Cerebellum (tissue), 4 donors: ENCODE measurements at places on chromosomes 4 and X.

DNA sequence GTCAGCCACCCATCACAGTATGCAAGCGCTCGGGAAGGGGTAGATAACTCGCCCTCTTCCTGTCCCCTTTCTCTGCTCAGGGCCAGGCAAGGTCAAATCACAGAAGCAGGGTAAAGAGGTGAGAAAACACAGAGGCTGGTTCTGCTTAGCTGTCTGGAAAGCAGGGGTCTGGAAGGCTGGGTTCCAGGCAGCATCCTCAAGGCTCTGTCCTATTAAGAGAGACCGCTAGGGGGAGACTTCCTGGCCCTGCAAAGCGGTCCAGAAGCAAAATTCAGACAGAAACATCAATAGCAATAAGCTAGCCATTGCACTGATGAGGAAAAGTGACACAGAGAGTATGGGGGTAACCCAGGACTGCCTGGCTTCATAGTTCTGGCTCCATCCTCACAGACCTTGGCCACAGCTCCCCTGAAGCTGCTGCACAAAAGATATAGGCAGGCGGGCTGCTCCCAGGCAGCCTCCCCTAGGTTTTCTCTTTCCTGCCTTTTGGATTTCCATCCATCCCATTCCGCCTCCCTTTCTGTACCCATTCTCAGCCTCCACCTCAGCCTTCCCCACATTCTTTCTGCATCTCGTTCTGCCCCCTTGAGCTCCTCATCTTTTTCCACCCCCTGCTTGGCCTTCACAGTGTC, 308.5 kb downstream of the EVC2 start:
- DNase-seq: peak; percentile 9

DNA sequence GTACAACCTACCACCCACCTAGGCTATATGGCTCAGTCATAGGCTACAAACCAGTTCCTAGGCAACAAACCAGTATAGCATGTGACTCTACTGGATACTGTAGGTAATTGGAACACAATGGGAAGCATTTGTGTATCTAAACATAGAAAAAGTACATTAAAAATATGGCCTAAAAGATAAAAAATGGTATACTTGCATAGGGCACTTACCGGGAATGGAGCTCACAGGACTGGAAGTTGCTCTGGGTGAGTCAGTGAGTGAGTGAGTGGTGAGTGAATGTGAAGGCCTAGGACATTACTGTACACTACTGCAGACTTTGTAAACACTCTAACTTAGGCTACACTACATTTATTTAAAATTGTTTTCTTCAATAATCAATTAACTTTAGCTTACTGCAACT, 139.2 kb upstream of the RBPJ start:
- no peak for DNase-seq

- no peak for DNase-seq
Observed at GRCh38 chrX:103431316-103431715, 55.0 kb downstream of the BEX3 start.

- no peak for DNase-seq
Observed at GRCh38 chrX:116282751-116283150, 112.2 kb downstream of the AGTR2 start.

GRCh38 chr4:78627046-78627965, 75.7 kb downstream of the ANXA3 start:
- no peak for DNase-seq

DNA sequence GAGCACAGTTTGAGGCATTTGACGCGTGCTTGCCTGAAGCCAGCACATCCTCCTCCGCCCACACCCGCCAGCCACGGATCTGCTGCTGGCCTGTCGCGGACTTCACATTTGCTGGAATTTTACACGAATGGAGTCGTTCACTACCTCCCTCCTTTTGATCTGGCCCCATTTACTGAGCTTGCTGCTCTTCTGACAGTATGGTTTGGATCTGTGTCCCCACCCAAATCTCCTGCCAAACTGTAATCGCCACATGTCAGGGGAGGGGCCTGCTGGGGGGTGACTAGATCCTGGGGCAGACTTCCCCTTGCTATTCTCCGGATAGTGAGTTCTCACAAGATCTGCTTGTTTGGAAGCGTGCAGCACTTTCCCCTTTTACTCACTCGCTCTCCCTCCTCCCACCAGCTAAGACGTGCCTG, 19.9 kb upstream of the CPLX1 start:
- DNase-seq: no peak

DNA sequence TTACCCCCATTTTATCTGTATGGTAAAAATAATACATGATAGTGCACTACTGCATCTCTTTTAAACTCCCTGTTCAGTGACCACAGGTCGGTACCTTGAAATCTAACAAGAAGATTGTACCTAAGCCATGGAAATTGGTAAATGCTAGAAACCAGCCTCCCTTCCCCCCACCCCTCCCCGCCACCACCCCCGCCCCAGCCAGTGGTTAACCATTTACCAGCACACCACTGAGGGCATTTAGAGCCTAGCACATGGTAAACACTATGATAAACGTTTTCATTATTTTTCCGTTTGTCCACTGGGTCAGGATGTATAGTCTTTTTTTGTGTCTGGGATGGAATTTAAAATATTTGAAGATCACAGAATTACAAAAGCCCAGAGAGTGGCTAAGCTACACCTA, 703 bp upstream of the FTSJ1 start:
- DNase-seq: no peak

- DNase-seq: no peak
Observed at GRCh38 chrX:71629467-71629866, 11.2 kb upstream of the CXCR3 start.

- DNase-seq: no peak
Observed at GRCh38 chrX:37509349-37509748, 62.1 kb upstream of the LANCL3 start.

DNA sequence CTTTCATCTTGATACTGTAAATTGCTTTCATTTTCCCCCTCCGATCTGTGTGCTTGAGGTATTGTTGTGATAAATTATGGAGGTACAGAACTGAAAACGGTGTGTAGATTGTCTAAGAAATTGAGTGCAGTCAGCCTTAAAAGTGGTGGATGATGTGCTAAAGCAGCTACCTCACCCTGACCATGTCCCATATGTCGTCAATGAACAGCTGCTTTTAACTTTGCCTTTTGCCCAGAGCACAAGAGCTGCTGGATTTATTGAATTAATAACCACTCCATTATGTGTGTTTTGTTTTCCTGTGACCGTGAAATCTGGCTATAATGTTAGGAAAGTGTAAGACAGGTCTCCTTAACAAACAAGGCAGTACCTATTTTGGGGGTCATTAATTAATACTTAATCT, 581.9 kb upstream of the PITX2 start:
- DNase-seq: no peak

- no peak for DNase-seq
Observed at GRCh38 chr4:53040459-53040815, 178.3 kb downstream of the RASL11B start.

- DNase-seq: no peak
Observed at GRCh38 chrX:130874751-130875150, 28.3 kb downstream of the ENOX2 start.

- DNase-seq: no peak
Observed at GRCh38 chr4:5036239-5036638, 15.0 kb upstream of the STK32B start.

DNA sequence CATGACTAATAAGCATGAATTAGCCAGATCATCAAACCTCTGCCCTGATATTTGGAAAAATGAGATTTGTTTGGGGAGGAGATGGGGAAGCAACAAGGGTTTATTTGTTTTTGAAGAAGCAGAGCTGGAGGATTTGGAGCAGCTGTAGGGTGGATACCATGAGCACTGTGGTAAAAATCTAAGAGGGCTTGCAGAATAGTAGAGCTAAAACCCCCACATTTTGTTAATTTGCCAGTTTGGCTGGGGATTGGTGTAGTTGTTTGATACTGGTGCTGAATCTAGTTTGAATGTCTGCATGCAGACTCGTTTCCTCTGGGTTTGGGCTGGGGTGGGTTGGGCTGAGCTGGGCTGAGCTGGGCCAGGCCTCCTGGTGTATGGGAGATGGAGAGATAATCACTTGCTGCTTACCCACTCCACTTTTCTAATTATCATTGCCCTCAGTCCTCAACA, 43.7 kb downstream of the SMAD1 start:
- DNase-seq: no peak

DNA sequence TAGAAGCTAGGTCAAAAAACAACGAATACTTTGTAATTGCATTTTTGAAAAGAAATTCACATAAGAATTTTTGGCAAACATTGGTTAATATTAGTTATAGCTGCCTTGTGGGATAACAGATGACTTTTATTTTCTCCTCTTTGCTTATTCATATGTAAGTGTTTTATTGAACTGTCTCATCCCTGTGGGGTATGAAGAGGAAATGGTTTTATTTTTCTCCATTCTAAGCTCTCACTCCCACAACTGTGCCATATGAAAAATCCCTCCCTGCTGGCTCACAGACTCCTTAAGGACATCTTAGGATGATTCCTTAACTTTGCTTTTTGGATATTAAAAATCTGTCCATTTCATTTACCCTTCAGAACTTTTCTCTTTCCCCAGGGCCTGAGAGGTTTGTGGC, 300.6 kb downstream of the PPP1R2C start:
- no peak for DNase-seq

DNA sequence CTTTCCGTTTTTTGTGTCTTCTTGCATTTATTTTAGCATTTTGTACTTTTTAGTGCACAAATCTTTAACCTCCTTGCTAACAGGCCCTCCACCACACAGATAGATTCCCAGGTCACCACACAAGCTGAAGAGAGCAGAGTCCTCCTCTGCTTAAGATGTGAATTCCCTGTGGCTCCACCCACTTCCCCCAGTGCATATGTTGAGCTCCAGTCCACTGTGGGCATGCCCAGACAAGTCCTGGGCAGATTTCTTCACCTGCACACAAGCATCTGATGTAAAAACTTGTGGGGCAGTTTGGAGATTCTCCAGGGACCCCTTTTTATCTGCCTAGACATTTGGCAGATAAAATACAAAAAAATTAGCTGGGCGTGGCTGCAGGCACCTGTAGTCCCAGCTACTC, 19.8 kb upstream of the PASD1 start:
- DNase-seq: no peak

GRCh38 chr4:8171984-8172924, 13.6 kb upstream of the ABLIM2 start:
- no peak for DNase-seq

GRCh38 chrX:56397636-56398035, 165.5 kb downstream of the KLF8 start:
- DNase-seq: no peak

DNA sequence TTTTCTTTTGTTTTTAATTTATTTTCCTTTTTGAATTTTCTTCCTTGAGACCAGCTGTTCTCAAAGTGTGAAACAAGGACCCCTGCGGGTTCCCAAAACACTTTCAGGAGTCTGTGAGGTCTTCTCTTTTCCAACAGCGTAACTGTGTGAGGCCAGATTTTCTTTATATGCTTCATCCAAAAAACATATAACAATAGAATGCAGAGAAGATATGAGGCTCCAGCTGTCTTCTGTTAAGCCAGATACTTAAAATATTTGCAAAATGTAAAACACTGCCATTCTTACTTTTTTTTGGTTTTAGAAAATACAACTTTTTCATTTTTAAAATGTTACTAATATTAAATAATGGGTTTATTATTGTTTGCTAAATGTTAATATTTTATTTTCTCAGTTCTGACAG, 27.8 kb downstream of the USP38 start:
- DNase-seq: no peak

DNA sequence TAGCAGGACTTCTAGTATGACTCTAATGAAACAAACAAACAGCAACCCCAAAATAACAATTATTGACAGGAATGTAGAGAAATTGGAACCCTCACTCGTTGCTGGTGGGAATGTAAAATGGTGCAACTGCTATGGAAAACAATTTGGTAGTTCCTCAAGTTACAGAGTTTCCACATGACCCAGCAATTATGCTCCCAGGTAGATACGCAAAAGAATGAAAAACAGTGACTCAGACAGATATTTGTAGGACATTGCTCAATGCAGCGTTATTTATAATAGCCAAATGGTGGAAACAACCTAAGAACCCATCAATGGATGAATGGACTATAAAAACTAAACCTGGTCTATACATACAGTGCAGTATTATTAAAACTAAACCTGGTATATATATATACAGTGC, 646.1 kb upstream of the FRG1 start:
- DNase-seq: no peak

- no peak for DNase-seq
Observed at GRCh38 chrX:44735498-44735897, 108.3 kb upstream of the DUSP21 start.

GRCh38 chr4:67743194-67743593, 11.0 kb downstream of the GNRHR start:
- no peak for DNase-seq

DNA sequence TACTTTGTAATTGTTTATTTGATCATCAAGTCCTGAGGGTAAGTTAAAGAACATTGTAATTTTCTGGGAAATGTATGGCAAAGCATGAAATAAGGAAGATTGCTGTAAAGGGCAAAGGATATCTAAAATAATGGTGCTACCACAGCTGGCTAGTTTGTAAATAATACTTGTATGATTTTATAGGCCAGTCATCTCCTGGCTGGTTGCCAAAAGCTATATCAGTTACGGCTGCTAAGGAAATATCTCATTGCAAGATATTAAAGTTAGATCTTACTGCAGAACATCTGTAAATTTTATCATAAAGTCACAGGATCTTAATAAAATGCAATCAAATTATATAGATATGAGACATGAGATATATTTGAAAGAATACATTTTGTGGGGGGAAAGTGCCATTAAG, 150.8 kb upstream of the CXCL13 start:
- no peak for DNase-seq

DNA sequence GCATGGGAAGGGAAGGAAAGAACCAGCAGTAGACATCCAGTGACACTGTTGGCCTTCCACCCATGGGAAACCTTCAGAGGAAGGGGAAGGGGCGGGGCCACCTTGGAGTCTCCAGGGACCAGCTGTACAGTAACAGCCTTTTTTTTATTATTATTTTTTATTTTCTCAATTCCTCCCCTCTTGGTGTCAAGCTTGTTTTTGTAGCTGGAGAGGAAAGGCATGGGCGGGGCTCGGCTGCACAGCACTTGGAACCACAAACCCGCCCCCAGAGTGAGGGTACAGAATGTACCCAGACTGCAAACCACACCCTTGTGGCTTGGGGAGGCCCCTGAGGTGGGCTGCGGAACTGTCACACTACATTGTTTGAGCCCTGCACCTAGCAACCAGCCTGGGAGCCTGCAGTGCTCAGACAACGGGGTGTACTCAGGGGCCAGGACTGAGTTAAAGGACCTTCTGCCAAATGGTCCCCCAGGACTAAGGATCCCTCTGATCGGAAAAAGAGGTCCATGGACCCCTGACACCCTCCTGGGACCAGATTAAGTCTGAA, 45.7 kb downstream of the PRPS1 start:
- DNase-seq: no peak

- no peak for DNase-seq
Observed at GRCh38 chr4:48558819-48559218, 68.8 kb downstream of the ZAR1 start.

DNA sequence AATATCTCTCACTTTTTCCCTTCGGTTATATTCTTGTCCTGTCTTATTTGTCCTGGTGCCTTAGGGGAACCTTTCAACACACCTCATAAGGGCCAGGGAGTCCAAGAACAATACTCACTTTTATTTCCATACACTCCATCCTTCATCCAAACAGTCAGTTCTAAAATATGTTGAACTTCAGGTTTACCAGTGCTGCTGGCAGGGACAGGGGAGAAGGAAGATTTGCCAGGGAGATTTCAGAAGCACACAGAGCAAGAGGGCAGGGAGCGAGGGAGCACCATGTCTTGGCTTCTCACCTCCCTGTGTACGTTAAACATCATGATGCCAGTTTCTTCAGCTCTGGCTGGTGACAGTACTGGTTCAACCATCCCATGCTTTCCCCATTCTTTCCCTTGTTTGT, 631.1 kb upstream of the FAT1 start:
- DNase-seq: no peak

- DNase-seq: no peak
Observed at GRCh38 chr4:187633245-187633644, 362.3 kb upstream of the ZFP42 start.

- DNase-seq: no peak
Observed at GRCh38 chr4:1783970-1784369, 9.1 kb upstream of the FGFR3 start.
